ENCODE measurements at places on chromosomes 4 and X. TPM values are rescaled to one million over a fixed set of nuclear protein-coding genes. Genes with fewer than 3 reads are reported as not detected.

GRCh38 chrX:41320393-41320792, 13.6 kb upstream of the DDX3X start:
- DNase-seq = no peak

DNA sequence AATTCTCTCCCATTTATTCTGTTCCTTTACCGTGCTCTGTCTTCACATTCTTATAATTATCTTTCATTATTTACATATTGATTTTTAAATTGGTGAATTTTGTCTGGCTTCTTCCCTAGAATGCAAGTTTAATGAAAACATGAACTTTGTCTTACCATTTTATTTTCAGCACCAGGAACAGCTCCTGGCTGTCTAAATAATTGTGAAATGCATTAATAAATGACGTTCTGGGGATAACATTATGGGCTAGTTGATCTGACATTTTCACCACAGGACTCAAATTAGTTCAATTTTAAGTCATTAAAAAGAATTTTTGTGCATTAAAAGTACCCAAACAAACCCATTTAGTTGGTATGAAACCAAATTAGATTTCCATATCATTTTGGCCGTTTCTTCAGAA, 97.5 kb downstream of the KCTD8 start:
- DNase-seq = no peak

- DNase-seq = no peak
Measured at GRCh38 chrX:10482261-10482660, 138.1 kb downstream of the MID1 start.

GRCh38 chr4:36394352-36394903, 113.0 kb downstream of the DTHD1 start:
- DNase-seq = no peak

DNA sequence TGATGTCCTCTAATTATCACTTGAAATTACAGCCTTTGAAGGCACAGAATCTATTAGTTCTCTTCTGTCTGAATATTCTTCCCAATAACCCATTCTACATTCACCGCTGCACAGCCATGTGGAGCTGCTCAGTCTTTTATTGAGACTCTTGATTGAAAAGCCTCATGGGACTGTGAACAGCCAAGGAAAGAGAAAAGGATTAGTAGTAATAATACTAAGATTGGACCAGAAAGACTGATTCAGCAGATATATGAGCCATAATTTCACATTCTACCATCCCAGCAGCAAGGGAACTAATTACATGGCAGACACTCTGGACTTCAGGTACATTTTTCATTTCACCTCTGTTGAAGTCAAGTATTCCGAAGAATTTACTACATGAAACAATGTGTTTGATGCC, 2471.7 kb downstream of the ARAP2 start:
- DNase-seq = no peak

DNA sequence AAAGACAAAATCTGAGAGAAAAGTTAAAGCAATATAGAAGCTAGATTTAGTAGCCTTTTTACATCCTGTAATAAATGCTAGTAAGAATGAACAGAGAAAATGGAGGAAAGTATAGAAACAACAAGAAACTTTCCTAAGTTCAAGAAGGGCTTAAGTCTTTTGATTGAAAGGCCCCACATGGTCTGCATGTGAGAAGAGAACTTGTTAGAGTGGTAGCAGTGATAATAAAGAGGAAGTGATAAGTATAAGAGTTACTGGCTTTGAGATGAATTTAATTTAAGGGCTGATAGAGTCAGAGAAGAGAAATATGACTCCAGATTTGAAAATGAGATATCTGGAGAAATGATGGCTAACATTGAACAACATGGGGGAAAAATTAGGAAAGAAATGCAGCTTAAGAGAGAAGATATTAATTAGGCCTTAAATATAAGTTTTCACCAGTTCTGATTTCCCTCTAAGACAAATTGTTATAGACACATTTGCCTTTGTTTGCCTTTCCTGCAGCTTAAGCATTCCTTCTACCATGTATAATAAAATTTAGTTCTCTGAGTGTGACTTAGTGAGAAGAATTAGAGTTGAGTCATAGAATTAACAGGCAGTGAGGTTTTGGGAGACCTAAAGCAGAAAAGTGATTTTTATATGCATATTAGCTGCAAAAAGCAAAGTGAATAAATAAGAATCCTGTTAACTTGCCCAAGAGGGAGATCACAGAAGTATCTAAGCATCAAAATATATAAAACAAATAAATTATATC, 18.4 kb downstream of the ZFX start:
- no peak for DNase-seq

GRCh38 chr4:108350332-108350731, 181.6 kb upstream of the LEF1 start:
- no peak for DNase-seq

GRCh38 chr4:1624519-1624910, 59.6 kb downstream of the FAM53A start:
- no peak for DNase-seq

DNA sequence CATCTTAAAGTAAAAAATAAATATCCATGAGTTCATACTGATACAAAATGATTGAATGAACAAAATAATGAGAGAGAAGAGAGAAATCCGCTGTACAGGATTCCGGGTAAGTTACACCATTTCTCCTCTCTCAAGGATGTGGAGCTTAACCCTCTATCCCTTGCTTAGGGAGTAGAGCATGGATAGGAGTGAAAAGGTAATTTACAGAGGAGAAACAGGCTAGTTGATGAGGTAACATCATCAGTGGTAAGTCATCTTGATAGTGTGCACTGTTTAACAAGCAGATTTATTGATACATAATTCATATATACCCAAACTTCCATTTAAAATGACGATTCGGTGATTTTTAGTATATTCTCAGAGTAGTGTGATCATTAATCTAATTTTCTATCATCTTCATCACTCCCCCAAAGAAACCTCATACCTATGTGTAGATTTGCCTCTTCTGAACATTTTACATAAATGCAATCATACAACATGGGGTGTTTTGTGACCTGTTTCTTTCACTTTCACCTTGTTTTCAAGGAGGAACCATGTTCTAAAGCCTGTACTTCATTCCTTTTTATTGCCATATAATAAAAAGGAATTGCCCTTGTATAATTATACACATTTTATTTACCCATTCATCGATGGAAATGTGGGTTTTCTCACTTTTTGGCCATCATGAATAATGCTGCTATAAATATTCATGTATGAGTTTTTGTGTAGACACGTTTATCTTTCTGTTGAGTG, 34.8 kb downstream of the F11 start:
- DNase-seq = no peak

- DNase-seq = no peak
Measured at GRCh38 chr4:1471443-1472147, 65.4 kb upstream of the NKX1-1 start.

- DNase-seq = no peak
Measured at GRCh38 chrX:132877954-132878536, 80.4 kb downstream of the HS6ST2 start.

- peak; percentile 56 for DNase-seq
Measured at GRCh38 chrX:49915361-49916222, 6.8 kb upstream of the CLCN5 start.

MBNL3 gene
- total RNA-seq = 36.8 TPM

SLC9B2 gene
- 1.3 TPM for total RNA-seq

AVPR2 gene
- not detected for total RNA-seq

ACE2 gene
- total RNA-seq = 19.5 TPM

ITM2A gene
- 35.3 TPM for total RNA-seq

RNF113A gene
- total RNA-seq = 14.6 TPM

NRK gene
- total RNA-seq = 0.27 TPM
